Naive thymus-derived CD4-positive, alpha-beta T cell (primary cell): ENCODE measurements at places on chromosomes 5 and 9. TPM values are rescaled to one million over a fixed set of nuclear protein-coding genes. Genes with fewer than 3 reads are reported as not detected.

GRCh38 chr9:93815135-93815534, 140.0 kb downstream of the BARX1 start:
- H3K4me3 ChIP-seq: no peak overlapping the region
- DNase-seq: no peak
- H3K4me1 ChIP-seq: no peaks in the 10 kb centered on the region
- H3K27me3 ChIP-seq: no peaks in the 10 kb centered on the region
- no peak overlapping the region for H3K27ac ChIP-seq

The FRRS1L gene
- not detected in 2 replicates for total RNA-seq

GRCh38 chr9:136364942-136365774, 1.6 kb upstream of the DNLZ start:
- DNase-seq: no peak
- H3K27me3 ChIP-seq: no peaks in the 10 kb centered on the region
- no peak overlapping the region for H3K4me3 ChIP-seq
- H3K27ac ChIP-seq: no peak overlapping the region
- H3K4me1 ChIP-seq: no peaks in the 10 kb centered on the region
- H3K36me3 ChIP-seq: no peaks in the 10 kb centered on the region

GRCh38 chr9:93436655-93437407, 14.7 kb upstream of the FAM120A start:
- H3K36me3 ChIP-seq: no peaks in the 10 kb centered on the region
- H3K4me3 ChIP-seq: no peak overlapping the region
- no peak for DNase-seq
- H3K27me3 ChIP-seq: no peaks in the 10 kb centered on the region
- no peak overlapping the region for H3K27ac ChIP-seq

DNA sequence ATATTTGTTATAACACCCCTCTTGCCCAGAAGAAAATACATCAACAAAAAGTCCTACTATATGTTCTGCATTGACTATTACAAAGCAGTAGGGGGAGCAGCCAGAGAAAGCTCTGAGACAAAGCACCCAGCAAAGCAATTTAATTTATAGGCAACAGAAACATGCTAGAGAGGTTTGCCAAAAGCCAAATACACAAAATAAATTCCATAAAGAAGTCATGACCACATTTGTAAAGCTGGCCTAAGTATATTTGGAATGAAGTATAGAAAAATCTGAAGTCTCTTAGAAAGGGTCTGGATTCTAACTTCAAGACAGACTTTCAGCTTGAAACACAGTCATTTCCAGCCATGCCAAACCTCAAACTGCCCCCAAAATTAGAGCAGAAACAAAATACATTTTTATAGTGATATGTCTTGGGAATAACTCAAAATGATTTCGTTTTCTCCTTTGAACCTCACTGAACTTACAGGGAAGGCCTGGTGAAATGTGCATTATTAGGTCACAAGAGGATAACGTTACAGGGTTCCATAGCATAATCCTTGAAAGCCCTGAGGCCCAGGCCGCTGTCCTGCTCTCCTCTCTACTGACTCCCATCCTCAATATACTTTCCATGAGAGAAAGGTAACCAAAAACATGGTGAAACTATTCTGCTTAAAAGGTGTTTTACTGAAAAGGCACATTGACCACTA, 451.8 kb downstream of the RAB3C start:
- no peaks in the 10 kb centered on the region for H3K27me3 ChIP-seq
- peaks cover 41% of the 10 kb centered on the region for H3K4me1 ChIP-seq
- peak; percentile 49 for DNase-seq
- H3K36me3 ChIP-seq: no peaks in the 10 kb centered on the region
- peak overlapping the region; percentile 37 for H3K27ac ChIP-seq
- no peak overlapping the region for H3K4me3 ChIP-seq

- H3K4me1 ChIP-seq: no peaks in the 10 kb centered on the region
- no peak overlapping the region for H3K4me3 ChIP-seq
- H3K36me3 ChIP-seq: no peaks in the 10 kb centered on the region
- no peaks in the 10 kb centered on the region for H3K27me3 ChIP-seq
- no peak overlapping the region for H3K27ac ChIP-seq
- DNase-seq: no peak
Measured at GRCh38 chr5:37424441-37424840, 45.3 kb downstream of the WDR70 start.

DNA sequence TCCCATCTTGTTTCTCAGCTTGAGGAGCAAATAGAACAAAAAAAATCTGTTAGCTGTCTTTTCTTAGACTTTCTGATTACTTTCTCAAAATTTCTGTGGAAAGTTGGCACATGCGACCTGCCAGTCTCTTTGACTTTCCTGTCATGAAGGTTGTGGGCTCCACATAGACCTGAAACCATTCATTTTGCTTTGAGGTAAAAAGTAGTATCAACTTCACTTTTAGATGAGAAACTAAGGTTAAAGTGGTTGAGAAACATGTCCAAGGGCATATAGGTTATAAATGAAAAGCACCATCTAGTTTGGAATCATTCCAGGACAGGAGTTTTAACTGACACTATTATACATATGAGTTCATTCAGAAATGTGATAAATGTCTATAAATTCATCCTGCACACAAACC, 42.7 kb downstream of the ST8SIA4 start:
- no peak overlapping the region for H3K4me3 ChIP-seq
- no peaks in the 10 kb centered on the region for H3K4me1 ChIP-seq
- DNase-seq: no peak
- no peaks in the 10 kb centered on the region for H3K36me3 ChIP-seq
- no peaks in the 10 kb centered on the region for H3K27me3 ChIP-seq

GRCh38 chr9:127722055-127722745, 6.3 kb downstream of the TTC16 start:
- no peaks in the 10 kb centered on the region for H3K36me3 ChIP-seq
- no peak overlapping the region for H3K4me3 ChIP-seq
- no peak for DNase-seq
- no peaks in the 10 kb centered on the region for H3K27me3 ChIP-seq
- no peak overlapping the region for H3K27ac ChIP-seq

DNA sequence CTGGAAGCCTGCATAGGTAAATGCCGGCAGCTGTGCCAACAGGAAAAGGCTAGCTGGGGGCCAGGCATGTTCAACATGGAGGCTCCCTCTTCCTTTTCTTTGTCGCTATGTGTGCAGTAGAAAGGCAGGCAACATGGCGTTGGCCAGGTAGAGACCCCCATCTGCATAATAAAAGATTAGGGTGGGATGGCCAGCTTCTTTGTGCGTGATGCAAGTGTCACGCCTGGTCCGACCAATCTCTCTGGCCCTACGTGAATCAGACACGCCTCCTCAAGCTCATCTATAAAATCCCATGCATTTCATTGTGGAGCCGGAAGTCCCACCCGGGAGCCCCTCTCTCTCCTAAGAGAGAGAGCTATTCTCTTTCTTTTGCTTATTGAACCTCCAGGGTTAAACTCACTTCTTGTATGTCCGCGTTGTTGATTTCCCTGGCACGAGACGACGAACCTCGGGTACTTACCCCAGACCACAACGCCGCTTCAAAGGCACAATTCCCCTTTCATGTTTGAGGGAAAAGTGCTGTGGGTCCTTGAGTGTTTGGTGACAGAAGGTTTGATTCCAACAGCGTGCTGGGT, 25.0 kb upstream of the C5orf47 start:
- no peak overlapping the region for H3K4me3 ChIP-seq
- H3K4me1 ChIP-seq: no peaks in the 10 kb centered on the region
- H3K27ac ChIP-seq: no peak overlapping the region
- peak; percentile 67 for DNase-seq
- H3K27me3 ChIP-seq: no peaks in the 10 kb centered on the region
- H3K36me3 ChIP-seq: no peaks in the 10 kb centered on the region

The C6 gene
- total RNA-seq: not detected in 2 replicates

- no peak overlapping the region for H3K27ac ChIP-seq
- no peaks in the 10 kb centered on the region for H3K36me3 ChIP-seq
- DNase-seq: no peak
- no peak overlapping the region for H3K4me3 ChIP-seq
- H3K27me3 ChIP-seq: no peaks in the 10 kb centered on the region
Measured at GRCh38 chr5:107593009-107593408, 77.7 kb downstream of the EFNA5 start.

GRCh38 chr5:10424124-10424731, 17.5 kb upstream of the ROPN1L start:
- peaks cover 41% of the 10 kb centered on the region for H3K36me3 ChIP-seq
- no peaks in the 10 kb centered on the region for H3K4me1 ChIP-seq
- no peak for DNase-seq
- no peak overlapping the region for H3K4me3 ChIP-seq
- H3K27ac ChIP-seq: no peak overlapping the region

- H3K36me3 ChIP-seq: no peaks in the 10 kb centered on the region
- H3K27me3 ChIP-seq: no peaks in the 10 kb centered on the region
- H3K4me3 ChIP-seq: peak overlapping the region; percentile 98
- H3K27ac ChIP-seq: peak overlapping the region; percentile 87
Measured at GRCh38 chr5:71587766-71588532, 809 bp downstream of the MCCC2 start.

DNA sequence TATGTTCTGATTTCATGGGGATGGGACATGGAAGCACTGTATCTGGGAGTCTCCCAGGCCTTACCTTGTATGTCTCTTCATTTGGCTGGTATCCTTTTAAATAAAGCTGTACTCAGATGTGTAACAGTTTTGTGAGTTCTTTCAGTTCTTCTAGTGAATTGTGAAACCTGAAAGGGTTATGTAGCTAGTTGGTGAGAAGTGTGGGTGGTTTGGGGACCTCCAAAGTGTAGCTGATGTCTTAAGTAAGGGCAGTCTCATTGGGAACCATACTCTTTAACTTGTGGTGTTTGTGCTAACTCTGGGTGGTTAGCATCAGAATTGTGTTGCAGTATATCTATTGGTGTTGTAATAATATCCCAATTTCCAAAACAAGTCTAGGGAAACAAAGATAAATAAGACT, 166.9 kb upstream of the CCNH start:
- H3K4me1 ChIP-seq: no peaks in the 10 kb centered on the region
- no peaks in the 10 kb centered on the region for H3K36me3 ChIP-seq
- DNase-seq: no peak
- no peak overlapping the region for H3K27ac ChIP-seq
- H3K4me3 ChIP-seq: no peak overlapping the region

DNA sequence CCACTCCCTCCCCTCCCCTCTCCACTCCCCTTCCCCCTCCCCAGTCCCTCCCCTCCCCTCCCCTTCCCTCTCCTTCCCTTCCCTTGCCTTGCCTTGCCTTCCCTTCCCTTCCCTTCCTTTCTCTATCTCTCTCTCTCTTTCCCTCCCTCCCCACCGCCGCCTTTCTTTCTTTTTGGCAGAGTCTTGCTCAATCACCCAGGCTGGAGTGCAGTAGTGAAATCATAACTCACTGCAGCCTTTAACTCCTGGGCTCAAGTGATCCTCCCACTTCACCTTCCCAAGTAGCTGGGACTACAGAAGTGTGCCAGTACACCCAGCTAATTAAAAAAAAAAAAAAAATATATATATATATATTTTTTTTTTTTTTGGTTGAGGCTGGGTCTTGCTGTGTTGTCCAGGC, 45.5 kb downstream of the IL31RA start:
- no peak overlapping the region for H3K27ac ChIP-seq
- no peaks in the 10 kb centered on the region for H3K4me1 ChIP-seq
- no peaks in the 10 kb centered on the region for H3K36me3 ChIP-seq
- H3K27me3 ChIP-seq: no peaks in the 10 kb centered on the region

DNA sequence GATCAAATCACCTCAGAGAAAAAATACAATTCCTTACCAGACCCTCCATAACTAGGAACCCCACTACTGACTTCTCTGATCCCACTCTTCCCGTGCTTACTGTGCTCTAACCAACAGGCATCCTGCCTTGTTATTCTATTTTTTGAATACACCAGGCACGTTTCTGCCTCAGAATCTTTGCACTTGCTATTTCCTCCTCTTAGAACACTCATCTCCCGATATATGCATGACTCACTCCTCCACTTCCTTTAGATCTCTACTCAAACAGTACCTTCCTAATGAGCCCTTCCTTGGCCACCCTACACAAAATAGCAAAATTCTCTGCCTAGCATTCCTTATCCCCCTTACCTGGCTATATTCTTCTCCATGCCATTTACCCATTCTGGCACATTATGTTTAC, 43.9 kb downstream of the MAPKAP1 start:
- H3K27ac ChIP-seq: no peak overlapping the region
- no peaks in the 10 kb centered on the region for H3K4me1 ChIP-seq
